ENCODE measurements at places on chromosomes 6 and 20.

- peak; percentile 33 for DNase-seq
These were observed 58.8 kb upstream of the MAP7 start for GRCh38 chr6:136608991-136609390.

DNA sequence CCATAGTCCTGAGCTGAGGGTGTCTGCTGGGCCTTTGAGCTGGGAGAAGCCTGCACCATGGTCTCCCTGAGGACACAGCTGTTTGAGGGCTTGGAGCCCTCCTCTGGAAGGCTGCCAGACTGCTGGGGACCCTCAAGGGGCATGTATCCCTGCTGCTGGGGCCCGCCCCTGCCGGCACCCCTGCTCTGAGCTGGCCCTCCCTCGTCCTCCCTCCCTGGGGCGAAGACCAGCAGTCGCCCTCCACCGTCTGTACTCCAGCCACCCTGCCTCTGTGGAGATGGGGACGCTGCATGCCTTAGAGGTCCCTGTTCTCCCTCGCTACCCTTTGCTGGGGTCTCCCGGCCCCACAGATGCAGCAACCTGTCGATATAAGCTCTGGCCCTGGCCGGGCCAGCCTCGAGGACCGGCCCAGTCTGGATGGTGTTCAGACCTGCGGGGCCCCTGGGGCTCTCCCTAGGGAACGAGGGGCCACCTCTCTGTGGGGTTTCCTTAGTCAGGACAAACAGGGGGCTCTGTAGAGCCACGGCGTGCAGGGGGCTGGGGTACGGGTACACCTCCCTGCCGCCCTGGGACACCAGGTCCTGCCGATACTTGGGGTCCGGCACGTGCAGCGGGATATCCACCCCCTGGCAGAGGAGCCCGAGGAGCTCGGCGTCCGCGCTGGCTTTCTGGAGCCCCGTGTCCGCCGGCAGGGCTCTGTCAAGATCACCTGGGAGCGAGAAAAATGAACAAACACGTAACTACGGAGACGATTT is 11.0 kb downstream of the DACT2 start:
- DNase-seq: no peak

DNA sequence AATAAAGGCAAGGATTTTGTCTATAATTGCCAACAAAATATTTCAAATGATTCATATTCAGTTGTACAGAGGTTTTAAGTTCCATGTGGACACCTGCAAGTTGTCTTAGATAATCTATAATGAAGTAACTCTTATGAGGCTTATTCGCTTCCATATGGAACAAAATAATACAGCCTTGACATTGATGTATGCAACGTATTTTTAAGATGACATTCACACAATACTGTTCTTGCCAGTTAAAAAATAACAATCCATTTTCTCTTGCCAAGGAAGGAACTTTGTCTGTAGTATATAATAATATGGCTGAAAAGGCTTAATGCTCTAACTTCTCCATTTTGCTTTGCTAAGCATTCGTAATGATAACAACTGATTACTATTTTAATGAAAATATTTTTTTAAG is 269.3 kb upstream of the FKBP1C start:
- DNase-seq: no peak

- DNase-seq: no peak
These were observed 592.7 kb downstream of the EPHA7 start for GRCh38 chr6:92826633-92827032.

DNA sequence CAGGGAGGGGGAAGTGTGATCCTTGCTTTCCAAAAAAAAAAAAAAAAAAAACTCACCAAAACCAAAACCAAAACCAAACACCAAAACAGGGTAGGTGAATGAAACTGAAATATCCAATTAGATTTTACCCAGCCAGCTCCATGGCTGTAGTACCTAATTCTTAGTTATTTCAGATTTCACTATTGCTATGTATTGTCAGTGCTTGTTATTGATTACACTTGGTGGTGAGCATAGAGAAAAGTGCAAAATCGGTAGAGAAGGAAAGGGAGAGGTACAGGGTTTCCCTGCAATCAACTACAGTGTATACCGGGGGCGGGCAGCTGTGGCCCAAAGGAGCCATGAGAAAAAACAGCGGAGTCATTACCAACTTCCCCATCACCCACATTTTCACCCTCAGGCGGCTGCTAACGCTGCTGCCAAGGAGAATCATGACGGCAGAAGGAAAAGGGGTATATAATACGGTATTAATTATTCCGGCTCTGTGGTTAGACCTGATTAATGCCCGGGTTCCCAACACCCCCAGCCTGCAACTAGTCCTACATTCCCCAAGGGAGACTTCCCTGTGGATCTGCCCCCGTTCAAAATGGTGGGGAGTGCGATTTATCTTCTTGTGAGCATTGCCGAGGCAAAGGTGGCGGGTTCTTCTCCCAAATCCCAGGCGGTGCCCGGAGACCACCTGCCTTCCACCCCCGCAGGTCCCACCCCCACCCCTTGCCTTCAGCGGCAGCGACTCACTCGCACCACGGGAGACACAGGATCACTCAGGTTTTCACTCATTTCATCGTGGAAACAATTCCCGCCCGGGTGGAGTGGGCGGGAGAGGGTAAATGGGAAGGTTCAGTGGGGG is at the start of gene C6orf62:
Gene C6orf62 (minus strand): TSS at position 30 of the 847 bp plus-strand sequence. CDS start 486 bp downstream, outside the sequence.
- no peak for DNase-seq

GRCh38 chr6:163793011-163793983 is 378.8 kb downstream of the QKI start:
- DNase-seq: no peak

GRCh38 chr6:42370323-42370985 is 81.3 kb downstream of the TRERF1 start:
- DNase-seq: no peak

GRCh38 chr6:134352786-134353480 is 35.0 kb upstream of the SGK1 start:
- no peak for DNase-seq

GRCh38 chr20:59807909-59808728 is 125.3 kb downstream of the SYCP2 start:
- no peak for DNase-seq
